CD4-positive, alpha-beta T cell treated with Interleukin-21 for 1 hour (primary cell): ENCODE measurements at places on chromosomes 5 and 9.

- no peak for DNase-seq
These were observed 17.2 kb upstream of the ADAMTSL1 start for GRCh38 chr9:18456624-18457237.

DNA sequence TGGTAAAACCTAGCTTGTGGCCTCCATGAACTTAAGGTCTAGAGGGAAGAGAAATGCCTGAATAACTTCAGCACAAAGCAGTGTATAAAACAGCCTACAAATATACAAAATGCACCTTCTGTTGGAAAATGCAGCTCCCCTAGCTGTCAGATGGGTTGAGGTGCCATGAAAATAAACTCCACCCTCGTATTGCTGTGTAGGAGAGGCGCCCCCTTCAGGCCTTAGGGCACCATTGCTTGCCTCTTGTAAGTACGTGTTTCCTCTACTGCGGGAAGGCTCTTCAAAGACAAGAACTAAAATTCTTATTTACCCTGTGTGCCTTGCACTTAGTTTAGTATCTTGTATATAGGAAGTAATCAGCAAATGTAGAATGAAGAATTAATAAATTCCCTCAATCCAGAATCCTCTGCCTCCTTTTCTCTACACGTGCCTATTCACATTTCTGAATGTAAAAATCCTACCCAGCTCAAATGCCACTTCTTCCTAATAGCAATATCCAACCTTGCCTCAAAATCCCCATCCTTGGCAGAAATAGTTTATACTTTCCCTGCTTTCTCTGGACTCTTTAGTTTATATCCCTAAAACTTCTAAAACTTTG, 393.7 kb upstream of the PDE4D start:
- peak; percentile 10 for DNase-seq

GRCh38 chr9:107137495-107138202, 145.4 kb upstream of the RAD23B start:
- peak; percentile 17 for DNase-seq

GRCh38 chr5:171386006-171386671, 1.5 kb upstream of the NPM1 start:
- DNase-seq: no peak

DNA sequence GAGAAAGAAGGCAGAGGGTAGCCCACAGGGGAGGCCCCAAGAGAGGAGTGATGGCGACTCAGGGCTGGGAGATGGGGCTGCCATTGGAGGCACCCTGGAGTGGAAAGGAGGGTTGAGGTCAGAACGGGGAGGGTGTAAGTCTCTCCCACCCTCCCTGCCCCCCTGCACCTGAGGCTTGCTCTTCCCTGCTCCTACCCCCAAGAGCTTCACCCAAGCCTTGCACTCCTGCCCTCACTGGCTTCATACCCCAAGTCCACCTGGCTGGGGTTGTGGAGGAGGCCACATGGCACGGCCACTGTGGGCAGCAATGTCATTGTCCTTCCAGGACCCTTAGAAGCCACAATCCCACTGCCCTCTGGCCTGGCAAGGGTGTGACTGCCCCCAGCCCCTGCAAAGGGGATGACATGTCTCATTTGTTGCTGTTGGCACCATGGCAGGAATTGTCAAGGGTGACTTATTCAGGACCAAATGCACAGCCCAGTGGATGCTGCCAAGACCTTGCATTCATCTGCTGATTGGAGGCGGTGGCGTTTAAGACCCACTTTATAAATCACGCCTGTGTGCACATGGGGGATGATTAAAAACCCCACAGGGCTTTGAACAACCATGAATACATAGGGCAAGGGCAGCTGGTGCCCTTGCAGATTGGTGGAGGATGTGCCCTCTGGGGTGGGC, 47.6 kb upstream of the RNU6ATAC start:
- no peak for DNase-seq

DNA sequence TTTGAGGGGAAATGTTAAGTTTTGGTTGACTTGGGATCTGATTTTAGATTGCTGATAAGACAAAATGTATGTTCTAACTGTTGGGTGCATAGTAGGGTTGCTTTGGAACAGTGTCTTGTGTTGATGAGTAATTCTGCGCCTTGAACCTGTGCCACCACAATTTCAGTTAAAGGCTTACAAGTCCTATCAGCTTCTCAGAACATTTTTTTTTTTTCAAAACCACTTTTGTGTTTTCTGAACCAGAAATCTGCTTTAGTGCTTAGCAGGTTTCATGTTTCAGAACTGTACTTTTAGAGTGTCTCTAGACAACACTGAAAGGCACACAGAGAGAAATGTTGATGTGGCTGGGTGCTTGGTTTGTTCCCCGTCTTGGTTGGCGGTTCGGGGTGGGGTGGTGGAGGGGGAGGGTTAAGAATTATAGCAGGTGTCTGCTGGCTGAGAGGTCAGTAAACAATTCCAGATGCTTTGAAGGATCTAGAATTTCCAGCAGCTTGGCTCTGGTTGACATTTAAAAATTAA, 84.6 kb downstream of the ANKRD55 start:
- peak; percentile 35 for DNase-seq

GRCh38 chr5:68287631-68287975, 72.0 kb downstream of the PIK3R1 start:
- no peak for DNase-seq

GRCh38 chr9:108688676-108689075, 167.1 kb downstream of the ACTL7B start:
- no peak for DNase-seq
